ENCODE measurements at places on chromosomes 6 and 20.

DNA sequence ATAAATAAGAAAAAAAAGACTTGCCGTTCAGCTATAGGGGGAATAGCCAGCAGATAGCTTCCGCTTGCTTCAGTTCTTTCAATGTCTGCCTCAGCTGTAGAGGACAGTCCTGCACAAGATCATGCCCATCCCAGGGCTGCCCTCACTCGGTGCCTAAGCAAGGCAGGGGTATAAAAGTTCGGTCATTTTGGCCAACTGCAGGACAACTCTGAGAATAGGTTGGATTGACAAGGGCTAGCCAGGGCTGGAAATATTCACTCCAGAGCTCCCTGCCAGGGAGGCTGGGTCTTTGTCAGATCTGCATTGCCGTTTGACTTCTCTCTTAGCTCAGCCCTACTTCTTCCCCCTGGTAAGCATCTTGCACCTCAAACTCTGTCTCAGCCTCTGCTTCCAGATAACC, 8.4 kb downstream of the PROCR start:
- no peak for DNase-seq

DNA sequence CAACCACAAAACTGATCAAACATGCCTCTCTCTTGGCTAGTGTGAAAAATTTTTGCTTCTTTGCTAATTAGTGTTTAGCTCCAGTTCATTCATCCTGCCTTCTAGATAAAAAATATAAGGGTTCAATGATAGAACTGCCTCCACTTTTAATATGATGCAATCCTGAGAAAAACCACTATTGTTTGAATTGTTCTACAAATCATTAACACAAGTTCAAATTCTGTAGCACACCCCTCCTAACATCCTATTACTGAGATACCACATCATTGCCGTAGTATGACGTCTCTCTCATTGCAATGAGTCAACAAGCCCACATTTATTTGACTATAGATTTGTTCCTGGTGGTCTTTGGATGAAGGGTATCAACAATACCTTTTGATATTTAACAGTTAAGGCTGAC, 365.8 kb upstream of the OPRM1 start:
- no peak for DNase-seq

GRCh38 chr20:8306937-8307336, 174.9 kb downstream of the PLCB1 start:
- no peak for DNase-seq

GRCh38 chr6:11974089-11974488, 38.0 kb upstream of the HIVEP1 start:
- DNase-seq, result no peak

DNA sequence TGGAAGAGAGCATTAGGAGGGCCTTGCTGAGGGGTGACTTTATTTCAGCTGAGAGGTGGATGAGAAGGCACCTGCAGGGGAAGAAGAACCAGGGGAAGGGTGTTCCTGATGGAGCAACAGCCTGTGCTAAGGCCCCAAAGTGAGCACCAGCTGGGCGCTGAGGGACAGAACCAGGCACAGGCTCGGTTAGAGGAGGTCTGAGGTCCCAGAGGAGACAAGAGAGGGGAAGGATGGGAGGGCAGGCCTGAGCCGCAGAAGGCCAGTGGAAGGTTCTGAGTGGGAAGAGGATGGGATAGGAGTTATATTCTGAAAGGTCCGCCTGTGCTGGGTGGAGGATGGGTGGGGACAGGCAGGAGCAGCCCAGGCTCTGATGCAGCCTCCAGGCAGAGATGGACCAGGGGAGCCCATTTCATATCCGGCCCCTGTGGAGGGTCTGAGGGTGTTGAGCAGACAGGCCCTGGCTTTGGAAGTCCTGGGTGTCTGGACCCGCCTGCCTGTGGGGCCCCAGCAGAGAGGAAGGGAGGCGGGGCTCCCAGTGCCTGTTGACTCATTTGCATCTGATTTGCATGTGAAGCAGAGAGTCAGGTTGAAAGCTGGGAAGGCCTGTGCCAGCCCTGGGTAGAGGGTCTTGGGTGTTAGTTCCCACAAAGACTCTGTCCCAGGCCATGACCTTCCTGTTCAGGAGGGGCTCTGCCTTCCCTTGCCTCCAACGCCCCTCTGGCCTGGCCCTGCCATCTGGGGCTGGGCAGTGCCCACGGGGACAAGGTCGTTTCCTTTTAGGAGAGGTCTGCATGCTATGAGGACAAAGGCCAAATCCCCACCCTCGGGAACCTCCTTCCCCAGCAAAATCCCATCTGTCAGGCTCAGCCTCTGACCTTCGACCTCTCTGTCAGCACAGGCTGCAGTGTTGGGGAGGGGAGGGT, 10.6 kb upstream of the FAM110A start:
- no peak for DNase-seq

GRCh38 chr6:31216208-31216898, 45.9 kb upstream of the POU5F1 start:
- DNase-seq, result no peak

DNA sequence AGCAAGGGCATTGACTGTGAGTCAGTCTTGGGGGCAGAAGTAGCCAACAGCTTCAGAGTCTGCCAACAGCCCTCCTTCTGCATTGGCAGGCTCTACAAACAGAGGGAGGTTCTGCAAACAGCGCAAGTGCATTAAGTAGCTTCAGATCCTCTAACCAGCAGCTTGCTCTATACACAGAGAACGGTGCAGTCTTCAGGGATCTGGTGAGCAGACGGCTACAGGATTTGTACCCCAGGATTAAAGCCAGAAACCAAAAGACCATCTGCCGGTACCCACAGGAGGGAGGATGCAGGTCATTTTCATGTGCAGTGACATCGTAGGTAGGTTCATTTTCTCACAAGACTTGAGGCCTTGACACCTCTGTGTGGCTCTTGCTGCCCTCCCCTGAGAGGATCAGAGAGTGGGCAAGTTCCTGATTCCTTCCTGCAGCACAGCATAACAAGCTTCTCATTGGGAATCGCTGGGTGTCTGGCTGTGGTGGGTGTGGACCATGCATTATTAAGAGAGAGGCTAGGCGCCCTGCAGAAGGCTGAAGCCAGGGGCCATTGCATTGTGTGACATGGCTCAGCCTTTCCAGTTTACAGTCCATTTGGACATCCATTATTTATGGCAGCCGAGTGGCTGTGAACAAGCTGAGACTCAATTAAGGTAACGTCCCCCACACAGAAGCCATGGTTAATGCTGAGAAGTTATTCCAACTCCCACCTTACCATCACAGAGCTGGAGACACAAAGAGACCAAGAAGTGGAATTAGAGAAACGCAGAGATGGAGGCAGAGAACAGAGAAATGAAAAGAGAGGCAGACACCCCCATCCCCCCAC, 250.0 kb downstream of the LRFN2 start:
- DNase-seq, result no peak

GRCh38 chr20:52434041-52434425, 242.5 kb upstream of the ZFP64 start:
- no peak for DNase-seq

DNA sequence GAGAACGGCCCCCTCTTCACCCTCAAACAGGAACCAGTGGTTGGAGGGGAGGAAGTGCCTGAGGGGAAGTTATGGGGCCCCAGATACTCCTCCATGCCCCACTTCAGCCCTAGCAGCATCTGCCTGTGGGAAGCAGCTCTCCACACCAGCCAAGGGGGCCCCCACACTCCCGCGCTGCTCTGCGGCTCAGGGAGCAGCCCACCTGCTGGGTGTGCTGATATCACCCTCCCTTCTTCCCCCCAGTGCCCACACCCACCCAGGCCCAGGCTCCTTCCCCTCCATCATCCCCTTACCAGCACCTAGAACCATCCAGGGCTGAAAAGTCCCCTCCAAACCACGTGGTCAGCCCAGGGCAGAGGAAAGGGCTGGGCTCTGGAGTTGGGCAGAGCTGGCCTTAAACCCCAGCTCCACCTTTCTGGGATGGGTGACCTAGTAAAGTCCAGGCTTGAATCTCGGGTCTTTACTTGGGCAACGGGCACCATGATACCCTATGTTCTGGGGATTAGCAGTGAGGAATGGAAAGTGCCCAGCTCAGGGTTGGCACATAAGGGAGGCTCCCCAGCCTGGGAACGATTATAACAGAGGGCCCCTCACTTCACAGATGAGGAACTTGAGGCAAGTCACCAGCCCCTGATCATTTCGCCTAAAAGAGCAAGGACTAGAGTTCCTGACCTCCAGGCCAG, 663 bp downstream of the LST1 start:
- peak; percentile 12 for DNase-seq

- DNase-seq, result no peak
These were observed 62.8 kb downstream of the TCP11 start for GRCh38 chr6:35078226-35078850.

DNA sequence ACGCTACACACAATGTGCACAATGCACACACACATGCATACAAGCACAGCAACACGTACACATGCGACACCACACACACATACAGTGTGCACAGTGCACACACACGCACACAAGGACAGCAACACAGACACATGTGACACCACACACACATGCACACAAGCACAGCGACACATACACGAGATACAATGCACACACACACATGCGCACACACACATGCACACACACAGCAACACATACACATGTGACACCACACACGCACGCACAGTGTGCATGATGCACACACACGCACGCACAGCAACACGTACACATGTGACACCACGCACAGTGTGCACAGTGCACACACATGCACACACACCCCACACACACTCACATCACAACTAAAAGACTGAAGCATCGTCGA, 327.3 kb downstream of the THBS2 start:
- no peak for DNase-seq

GRCh38 chr6:232982-233640, 59.2 kb upstream of the DUSP22 start:
- DNase-seq, result no peak

GRCh38 chr20:17882065-17882833, 86.3 kb downstream of the SNX5 start:
- DNase-seq, result no peak

DNA sequence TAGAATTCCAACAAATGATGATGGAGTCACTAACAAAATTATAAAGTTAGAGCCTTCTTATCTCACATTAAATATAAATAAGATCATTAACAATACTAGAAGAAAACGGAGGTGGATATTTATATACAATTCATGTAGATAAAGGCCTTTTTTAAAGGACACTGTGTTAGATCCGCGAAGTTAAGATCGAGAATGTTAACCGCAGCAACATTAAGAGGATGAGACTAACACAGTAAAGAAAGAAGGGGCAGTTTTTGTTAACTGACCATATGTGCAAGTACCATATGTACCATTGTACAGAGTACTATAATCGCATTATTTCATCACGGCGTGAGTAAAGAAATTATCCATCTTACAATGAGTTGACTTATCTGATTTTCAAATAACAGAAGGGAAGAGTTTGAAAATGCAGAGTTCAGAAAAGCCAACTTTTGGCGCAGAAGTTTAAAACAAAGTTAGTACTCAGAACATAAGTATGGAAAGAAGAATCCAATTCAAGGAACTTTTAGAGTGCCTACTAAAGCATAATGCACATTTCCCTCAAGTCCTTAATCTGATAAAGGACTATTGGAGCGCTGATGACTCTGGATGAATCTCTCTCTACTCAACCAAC, 1.4 kb downstream of the FBXL4 start:
- no peak for DNase-seq

DNA sequence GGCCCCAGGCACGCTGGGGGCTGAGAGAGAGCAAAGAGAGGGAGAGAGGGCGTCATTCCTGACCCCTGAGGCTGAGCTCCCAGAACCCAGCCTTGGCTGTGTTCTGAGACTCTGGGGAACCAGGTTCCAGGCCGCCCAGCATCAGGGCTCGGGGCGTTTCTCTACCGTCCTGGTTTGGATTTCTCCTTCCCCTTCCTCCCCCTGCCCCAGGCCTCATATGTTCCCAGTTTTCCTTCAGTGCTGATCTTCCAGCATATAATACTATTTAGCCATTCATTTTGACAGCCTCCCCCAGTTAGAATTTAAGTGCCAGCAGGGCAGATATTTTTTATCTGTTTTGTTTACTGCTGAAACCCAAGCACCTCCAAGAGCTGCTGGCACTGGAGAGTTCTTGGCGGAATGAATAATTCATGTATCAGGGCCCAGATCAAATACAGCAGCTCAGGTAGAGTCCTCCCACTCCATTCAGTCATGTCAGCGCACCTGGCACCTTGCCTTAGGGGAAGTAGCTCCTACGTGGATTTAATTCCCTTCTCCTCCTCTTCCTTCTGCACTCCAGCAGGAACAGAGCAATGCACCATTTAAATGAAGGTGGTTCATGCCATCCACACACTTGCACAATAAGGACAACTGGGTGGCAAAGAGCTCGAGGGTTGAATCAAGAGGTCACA, 23.4 kb upstream of the FRMD1 start:
- DNase-seq, result no peak

- DNase-seq, result peak; percentile 15
These were observed 143.7 kb downstream of the BTBD9 start for GRCh38 chr6:38495922-38496635.

- no peak for DNase-seq
These were observed 25.2 kb downstream of the TBX18 start for GRCh38 chr6:84738996-84739865.

DNA sequence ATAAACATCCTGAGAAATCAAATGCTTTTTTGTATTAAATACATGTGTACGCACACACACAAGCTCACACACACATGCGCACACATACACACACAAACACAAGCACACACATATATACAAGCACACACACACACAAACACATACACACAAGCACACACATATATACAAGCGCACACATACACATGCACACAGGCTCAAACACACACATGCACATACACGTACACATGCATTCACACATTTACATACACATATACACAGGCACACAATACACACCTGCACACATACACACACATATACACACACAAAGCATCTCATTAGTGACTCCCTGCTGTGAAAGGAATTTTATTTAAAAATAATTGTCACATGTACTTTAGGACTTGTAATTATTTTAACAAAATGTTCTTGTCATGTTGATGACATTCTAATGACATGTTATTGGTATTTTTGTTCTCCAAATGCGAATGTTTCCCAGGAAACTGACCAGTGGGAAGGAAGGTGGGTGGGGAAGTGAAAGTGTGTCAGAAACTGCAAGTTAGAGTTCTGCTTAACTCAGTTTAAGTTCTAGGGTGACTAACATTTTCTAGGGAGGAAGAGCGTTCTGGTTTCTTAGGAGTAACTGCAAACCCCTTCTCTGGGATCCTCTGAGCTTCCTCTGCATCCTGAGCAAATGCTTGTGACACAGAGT, 113.9 kb upstream of the ZNF217 start:
- peak; percentile 17 for DNase-seq

DNA sequence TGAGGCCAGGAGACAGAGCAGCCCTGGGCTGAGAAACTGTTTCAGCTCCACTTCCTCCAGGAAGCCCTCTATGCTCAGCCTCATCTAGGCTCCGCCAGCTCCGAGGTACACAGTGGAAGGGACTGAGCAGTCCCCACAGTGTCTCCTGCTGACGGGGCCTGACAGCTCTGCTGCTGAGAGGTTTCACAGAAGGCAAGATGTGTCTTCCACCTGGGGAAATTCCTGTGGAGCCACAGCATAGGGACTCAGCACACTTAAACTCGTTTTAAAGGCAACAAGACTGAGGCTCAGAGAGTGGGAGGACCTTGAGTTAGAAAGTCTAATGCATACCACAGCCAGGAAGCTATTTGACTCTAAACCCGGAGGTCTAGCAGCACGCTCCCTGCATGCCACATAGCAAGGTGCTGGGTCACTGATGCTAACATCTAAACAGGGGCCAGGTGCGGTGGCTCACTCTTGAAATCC, 6.8 kb downstream of the ADA start:
- peak; percentile 29 for DNase-seq
